Panc1 (cell line): ENCODE measurements at places on chromosomes 13 and 19.
A peak's percentile ranks its signal among the peaks of the same experiment; 100 is the strongest.

- DNase-seq: no peak
These were observed 6.7 kb downstream of the MLLT1 start for GRCh38 chr19:6272913-6273600.

DNA sequence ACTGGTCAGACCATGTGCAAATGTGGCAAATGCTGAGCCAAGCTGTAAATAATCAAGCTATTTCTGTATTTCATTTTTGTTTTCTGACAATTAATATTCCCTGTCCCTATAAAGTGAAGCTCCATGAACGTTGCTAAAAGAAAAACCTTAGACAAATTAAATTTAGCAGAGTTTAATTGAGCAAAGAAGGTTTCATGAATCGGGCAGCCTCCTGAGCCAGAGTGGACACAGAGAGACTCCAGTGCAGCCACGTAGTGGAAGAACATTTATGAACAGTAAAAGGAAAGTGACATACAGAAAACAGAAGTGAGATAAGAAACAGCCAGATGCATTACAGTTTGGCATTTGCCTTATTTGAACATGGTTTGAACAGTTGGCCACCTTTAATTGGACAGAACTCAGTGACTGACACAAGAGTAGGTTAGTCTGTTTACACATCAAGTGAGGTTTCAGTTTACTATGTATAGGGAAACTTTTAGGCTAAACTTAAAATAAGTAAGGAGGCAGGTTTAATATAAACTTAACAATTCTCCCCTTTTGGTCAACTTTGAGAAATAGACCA is 69.7 kb downstream of the UFM1 start:
- no peak for DNase-seq

DNA sequence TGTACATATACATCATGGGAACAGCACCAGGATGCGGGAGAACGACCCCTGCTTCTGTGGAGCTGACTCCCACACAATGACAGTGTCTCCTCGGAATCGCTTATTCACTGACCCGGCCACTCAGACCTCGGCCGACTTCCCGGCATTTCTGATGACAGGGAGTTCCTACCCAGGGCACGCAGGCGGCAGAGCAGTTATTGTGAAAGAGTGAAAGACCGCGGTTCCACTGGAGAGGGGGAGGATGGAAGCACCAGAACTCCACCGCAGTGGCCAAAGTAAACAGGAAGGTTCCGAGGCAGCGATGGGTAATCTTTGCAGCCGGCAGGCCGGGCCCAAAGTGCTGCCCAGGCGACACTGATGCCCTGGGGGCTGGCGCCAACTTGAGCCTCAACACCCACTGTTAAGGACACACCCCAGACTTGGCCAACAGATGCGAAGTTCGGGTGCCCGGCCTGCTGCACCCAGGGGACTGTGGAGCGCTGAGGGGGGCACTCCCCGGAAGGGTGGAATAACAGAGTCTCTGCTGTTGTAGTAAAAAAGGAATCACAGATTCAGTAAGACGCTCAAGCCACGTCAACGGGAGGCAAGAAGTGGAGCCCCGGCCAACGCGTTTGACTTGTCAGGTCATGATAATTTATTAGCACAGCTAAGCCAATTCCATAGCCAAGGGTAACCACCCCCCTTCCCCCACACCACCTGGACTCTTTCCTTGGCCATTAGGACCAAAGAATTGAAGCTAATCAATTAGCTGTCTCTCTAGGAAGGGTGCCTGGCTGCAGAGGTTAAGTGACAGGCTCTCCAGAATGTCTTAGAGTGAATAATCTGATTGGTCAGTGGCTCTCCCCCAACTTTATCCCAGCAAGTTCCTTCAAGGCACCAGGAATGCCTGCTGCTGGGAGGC is 5.8 kb downstream of the MLLT1 start:
- DNase-seq: no peak

DNA sequence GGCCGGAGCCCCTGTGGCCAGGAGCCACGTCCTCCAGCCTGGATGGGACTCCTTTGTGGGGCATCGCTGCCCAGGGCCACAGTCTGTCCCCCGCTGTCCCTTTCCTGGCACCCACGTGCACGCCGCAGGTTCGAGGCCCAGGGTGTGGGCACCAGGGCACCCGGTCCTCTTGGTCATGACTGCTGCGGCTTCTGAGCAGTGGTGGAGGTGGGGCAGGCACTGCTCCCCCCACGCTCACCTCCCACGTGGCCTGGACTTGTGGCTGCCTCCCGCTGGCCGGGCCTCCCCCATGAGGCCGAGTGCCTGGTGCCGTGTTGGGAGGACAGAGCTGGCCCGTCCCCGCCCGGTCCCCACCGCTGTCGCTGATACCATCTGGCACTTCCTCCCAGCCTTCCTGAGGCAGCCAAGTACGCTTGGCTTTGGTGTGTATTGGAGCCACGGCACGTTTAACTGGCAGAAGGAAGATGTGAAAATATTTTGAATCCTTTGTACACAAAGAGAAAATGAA is 12.8 kb downstream of the SPPL2B start:
- no peak for DNase-seq

DNA sequence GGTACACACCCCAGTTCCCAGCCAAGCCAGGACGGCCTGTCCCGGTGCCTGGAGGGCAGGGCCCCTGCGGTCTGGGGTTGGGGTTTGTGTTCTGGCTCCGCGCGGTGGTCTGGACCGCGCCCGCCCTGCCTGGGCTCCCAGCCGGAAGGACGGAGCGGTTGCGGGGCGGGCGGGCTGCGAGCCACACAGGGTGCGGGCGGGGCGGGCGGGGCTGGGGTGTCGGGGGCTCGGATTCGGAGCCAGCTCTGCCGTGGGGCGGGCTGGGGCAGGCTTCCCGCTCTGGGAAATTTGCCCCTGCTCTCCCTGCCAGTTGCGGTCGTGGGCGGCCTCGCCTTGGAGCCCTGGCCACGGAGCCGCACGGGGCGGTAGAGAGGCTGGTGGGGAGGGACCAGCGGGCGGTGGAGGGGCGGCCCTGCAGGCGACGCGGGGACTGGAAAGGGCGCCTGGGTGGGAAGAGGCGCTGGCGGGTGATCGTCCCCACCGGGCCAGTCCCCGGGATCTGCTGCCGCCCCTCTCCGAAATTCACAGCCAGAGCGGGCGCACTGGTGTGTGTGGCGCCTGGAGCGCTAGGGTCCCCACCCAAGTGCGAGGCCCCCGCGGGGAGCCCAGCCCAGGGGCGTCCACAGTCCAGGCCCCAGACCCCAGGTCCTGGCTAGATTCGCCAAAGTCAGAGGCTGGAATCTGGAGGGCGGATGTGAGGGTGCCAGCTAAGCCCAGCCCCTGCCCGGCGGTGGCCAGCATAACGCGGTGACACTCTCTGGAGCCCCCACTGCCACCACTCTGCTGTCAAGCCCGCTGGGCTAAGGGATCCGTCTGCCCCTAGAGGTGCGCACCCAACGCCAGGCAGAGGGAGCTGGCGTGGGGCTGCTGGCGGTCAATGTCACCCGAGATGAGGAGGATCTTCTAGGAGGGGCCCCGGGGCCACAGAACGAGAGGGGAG is 11.0 kb upstream of the ZNF492 start:
- no peak for DNase-seq

GRCh38 chr19:49132974-49133609 is 13.7 kb downstream of the PPFIA3 start:
- no peak for DNase-seq

DNA sequence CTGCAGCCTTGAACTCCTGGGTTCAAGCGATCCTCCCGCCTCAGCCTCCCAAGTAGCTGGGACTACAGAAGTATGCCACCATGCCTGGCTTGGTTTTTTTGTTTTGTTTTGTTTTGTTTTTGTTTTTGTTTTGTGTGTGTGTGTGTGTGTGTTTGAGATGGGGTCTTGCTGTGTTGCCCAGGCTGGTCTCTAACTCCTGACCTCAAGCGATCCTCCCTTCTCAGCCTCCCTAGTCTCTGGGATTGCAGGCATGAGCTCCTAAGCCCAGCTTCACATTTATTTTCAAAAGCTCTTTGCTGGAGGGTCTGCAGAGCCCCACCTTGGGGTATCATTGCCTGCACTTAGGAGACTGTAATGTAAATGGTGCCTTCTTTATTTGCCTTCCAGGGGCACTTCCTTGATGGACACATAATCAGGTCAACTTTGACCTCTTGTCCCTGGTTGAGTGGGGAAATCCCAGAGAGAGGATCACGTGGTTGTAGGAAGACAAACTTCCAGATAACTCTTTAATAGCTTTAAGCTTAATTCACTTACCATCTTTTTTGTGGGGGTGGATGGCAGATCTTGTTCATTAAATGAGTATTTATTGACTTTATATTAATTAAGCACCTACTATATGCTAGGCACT is 72.9 kb upstream of the NPAS1 start:
- no peak for DNase-seq

GRCh38 chr19:53365899-53366493 is 491 bp downstream of the ZNF525 start:
- DNase-seq: no peak

DNA sequence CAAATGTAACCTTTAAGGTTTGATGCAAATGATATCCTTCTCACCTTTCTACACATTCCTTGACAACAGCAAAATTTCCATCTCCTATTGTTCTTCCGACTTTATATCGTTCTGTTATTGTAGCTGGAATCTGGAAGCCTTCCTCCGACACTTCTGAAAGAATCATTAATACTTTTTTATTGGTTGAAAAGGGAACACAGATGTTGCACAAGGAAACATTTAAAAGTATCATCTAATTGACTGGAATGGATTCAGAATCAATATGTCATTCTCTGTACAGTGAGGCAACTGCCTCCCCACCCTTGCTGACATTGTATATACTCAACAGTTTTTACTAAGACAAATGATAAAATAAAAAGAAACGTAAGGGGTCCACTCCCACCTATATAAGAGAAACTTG is 295.2 kb downstream of the DCLK1 start:
- no peak for DNase-seq

DNA sequence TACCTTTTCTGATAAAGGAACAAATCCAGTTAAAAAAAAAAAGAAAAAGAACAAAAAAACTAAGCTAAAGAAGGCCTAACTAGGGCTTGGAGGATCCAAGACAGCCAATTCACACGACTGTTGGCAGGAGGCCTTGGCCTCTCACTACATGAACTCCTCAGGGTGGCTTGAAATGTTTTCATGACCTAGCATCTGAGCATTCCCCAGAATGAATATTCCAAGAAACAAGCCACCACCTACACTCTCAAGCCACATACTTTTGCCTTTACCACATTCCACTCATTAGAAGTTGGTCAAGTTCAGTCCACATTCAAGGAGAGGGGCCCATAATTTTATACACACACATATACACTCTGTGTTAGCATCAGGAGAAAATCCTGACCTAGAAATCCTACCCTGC is 97.6 kb upstream of the SIAH3 start:
- no peak for DNase-seq

DNA sequence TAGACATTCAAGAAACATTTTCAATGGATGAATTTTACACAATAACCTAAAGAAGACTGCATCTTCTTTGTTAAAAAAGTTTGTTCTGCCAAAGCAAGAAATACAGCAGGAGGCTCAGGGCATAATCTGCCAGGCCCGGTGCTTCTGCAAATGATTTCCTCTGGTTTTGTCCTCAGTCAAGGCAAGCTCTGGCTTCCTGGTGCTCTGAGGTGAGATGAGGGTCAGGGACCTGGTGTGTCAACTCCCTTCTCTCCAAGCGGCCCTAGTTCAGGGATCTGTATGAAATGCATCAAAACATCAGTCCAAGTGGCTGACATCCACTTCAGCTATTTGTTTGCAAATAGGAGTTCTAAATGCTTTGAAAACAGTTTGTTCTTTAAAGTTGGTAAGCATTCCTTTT is 31.6 kb downstream of the LACC1 start:
- DNase-seq: no peak

- DNase-seq: no peak
These were observed 5.7 kb downstream of the MIDN start for GRCh38 chr19:1254081-1254527.

- DNase-seq: no peak
These were observed 9.3 kb upstream of the HIF3A start for GRCh38 chr19:46287585-46287984.

- DNase-seq: no peak
These were observed 17.6 kb upstream of the KLK4 start for GRCh38 chr19:50928831-50929230.

DNA sequence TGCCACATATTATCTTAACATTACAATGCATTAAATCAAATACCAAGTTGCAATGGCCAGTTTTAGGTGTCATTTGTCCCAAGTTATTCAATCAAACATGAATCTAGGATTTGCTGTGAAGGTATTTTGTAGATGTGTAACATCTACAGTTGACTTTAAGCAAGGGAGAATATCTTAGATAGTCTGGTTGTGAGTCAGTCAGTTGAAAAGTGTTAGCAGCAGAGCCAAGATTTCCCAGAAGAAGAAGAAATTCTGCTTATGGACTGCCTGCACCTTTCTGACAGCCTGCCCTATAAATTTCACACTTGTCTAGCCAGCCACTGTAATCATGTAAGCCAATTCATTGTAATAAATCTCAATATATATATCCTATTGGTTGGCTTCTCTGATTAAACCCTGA is 41.3 kb upstream of the INTS6 start:
- DNase-seq: no peak

GRCh38 chr19:9586764-9587163 is 2.5 kb upstream of the ZNF121 start:
- DNase-seq: peak; percentile 51

DNA sequence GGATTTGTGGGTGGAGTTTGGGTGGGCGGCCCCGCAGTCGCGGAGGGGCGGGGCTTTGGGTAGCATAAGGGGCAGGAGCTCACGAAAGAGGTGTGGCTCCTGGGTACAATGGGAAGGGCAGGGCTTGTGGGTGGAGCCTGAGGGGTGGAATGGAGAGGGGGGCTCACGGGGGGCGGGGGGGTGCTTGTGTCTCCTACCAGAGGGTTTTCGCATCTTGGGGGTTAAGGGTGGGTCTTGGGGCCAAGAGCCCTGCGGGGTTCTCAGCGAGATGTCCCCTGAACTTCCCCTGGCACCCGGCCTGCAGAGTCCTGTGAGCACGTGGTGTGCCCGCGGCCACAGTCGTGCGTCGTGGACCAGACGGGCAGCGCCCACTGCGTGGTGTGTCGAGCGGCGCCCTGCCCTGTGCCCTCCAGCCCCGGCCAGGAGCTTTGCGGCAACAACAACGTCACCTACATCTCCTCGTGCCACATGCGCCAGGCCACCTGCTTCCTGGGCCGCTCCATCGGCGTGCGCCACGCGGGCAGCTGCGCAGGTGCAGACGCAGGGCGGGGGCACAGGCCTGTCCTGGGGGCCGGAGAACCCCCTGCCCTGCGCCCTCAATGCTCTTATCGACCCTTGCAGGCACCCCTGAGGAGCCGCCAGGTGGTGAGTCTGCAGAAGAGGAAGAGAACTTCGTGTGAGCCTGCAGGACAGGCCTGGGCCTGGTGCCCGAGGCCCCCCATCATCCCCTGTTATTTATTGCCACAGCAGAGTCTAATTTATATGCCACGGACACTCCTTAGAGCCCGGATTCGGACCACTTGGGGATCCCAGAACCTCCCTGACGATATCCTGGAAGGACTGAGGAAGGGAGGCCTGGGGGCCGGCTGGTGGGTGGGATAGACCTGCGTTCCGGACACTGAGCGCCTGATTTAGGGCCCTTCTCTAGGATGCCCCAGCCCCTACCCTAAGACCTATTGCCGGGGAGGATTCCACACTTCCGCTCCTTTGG is 5.1 kb downstream of the FSTL3 start:
- no peak for DNase-seq

DNA sequence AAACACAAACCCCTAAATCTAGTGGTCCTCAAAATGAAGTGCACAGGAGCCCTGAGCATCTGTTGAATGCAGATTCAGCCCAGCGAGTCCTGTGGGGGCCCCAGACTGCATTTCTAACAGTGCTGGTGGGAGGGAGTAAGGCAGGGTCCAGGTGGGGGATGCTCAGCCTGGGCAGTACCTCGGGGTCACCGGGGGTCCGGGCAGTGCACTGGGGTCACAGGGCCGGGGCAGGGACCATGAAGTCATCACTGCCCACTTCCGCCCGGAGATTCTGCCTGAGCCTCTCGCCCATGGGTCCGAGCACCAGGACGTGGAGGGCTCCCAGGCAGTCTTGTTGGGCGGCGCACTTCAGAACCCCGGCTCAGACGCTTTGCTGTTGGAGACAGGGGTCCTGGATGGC is 838 bp upstream of the ATP4B start:
- no peak for DNase-seq
